SJSA1 (cell line): ENCODE measurements at places on chromosomes 7 and 10. TPM values are rescaled to one million over a fixed set of nuclear protein-coding genes. Genes with fewer than 3 reads are reported as not detected.

GRCh38 chr7:38198366-38198765, 20.3 kb downstream of the STARD3NL start:
- DNase-seq = no peak

- DNase-seq = no peak
Observed at GRCh38 chr10:4334015-4334414, 492.0 kb upstream of the AKR1E2 start.

GRCh38 chr7:137879357-137880158, 32.8 kb upstream of the DGKI start:
- no peak for DNase-seq

- no peak for DNase-seq
Observed at GRCh38 chr10:132187430-132188138, 836 bp downstream of the DPYSL4 start.

GRCh38 chr10:118912961-118913600, 116.4 kb upstream of the NANOS1 start:
- DNase-seq = no peak

GRCh38 chr10:127193125-127193524, 3.3 kb downstream of the INSYN2A start:
- DNase-seq = no peak

DNA sequence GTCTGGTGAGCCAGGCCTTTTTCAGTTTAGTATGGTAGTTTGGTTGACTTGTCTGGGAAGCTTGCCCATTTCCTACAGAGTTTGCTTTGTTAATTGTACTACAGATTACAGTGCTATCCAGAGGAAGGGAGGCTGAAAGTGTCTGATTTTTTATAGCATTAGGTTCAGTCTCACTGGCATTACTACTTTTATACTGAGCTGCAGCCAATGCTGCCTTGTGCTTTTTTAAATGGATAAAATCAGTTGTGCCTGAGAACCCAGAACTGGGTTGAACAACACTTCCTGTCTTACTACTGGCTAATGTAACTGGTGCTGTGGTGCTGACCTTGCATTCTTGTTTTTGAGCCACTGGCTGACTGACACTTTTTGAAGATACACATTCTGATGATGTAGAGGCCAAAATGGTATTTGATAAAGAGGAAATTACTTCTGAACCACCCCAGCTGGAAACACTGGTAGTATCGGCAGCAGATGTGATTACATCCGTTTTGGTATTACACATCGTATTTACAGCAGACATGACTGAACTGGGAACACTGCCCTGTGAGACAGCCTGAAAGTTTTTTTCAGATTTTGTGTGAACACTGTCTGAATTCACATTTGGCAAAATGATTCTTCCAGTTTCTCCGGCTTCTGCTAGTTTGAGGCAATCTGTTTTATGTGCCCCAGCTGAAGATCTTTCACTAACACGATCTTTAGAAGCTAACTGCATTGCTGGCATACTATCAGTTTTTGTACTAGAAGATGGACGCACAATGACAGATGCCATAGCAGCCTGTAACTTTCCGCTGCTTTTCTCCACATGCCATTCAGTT, 74.1 kb downstream of the NRBF2 start:
- DNase-seq = no peak

DNA sequence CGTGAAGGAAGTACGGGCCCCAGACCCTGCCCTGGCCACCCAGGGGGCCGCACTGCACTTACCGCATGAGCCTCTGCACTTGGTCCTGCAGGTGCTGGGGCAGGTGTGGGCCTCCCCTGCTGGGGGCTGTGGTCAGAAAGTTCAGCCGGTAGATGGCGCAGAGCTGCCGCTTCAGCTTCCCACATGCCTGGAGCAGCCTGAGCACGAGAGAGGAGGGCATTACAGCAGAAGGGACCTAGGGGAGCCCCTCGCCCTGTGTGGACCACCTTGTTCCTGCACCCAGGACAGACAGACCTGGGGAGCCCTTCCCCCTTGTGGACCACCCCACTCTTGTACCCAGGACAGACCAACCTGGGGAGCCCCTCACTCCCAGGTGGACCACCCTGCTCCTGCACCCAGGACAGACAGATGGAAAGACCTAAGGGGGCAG, 8.7 kb upstream of the PYROXD2 start:
- no peak for DNase-seq

- no peak for DNase-seq
Observed at GRCh38 chr10:93742633-93743349, 14.9 kb upstream of the LGI1 start.

- DNase-seq = no peak
Observed at GRCh38 chr10:58967551-58968388, 208.7 kb upstream of the PHYHIPL start.

- DNase-seq = no peak
Observed at GRCh38 chr7:11480143-11480542, 351.9 kb downstream of the THSD7A start.

DNA sequence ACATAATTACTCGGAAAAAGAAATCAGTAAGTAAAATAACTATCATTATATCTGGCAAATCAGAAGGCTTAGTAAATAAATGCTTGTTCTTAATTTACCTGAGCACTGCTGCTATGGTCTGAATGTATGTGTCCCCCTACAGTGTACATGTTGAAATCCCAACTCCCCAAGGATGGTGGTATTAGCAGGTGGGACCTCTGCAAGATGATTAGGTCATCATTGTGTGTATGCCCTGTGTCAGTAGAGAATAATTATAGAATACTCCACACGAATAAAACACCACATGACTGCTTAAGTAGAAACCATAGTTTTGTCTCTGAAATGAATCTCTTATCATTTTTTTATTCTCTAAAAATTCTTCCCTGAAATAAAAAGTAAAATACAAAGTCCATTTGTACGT, 101.6 kb downstream of the RNF133 start:
- no peak for DNase-seq

- DNase-seq = no peak
Observed at GRCh38 chr7:99221866-99222265, 14.0 kb upstream of the KPNA7 start.

DNA sequence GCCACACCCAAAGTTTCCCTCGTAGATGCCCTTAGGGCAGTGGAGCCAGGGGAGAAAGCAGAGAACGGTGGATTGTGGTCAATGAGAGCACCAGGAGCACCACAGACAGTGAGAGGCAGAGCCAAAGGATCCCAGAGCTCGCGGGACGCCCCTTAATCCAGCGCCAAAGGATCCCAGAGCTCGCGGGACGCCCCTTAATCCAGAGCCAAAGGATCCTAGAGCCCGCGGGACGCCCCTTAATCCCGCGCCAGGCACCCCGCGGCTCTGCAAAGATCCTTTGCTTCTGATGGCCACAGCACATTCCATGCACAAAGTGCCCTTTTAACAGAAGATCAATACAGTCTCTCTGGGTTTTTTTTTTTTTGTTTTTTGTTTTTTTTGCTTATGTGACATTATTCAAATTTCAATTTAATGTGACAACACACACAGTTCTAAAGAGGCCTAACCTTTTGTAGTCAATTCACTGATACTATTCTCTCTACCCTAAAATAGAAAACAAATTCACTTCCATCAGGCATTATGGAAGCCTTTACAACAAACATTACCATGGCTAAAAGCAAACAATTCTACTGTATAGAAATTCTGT, 52.9 kb upstream of the NCAPG2 start:
- no peak for DNase-seq

DNA sequence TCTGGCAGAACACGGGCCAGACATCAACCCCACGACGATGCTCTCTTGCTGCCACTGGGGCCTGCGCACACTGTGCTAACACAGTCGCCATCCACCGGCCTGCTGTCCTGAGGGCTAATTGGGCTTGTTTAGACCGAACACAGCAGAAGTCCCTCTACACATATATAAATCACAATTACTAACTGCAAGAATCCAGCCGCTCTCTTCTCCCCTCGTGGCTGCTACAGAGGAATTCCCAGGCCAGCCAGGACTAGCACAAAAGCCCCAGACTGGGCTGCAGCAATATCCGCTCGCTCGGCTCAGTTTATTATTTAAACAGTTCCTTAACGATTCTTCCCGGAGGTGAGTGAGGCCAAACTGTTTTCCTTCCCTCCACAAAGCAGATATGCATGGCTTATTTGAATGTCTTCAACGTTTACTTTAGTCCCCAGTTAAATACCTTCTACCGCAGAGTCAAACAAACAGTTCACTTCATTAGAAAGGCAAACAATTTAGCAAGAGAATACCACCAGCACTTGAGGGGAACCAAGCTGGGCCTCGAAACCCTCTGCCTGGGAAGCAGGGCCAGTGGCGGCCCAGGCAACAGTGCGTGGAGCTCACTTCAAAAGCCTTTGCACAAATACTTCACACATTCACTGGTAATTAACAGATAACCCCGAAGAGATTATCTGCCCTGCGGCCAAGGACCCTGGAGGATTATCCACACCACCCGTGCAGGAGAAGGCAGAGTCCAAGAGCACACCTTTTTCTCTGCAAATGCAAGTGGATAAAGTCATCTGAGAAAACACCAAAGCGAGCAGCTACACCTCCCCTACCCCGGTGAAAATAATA, 145.3 kb downstream of the GLI3 start:
- peak; percentile 59 for DNase-seq

DNA sequence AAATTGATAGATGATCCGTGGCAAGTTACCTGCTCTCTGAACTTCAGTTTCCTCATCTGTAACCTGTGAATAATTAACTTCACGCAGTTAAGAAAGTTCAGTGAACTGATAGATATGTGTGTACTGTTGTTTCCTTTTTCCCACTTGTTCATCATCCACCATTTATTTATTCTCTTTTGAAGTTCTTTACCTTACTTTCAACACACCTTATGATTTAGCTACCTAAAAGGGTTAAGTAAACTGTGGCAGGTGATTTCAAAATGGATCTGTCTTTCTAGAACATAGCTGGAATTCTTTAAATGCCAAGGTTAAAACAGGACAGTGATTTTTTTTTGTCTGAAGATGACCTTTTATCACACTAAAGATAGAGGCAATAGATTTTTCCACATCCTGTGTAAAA, 27.4 kb upstream of the MALRD1 start:
- DNase-seq = no peak

GRCh38 chr7:137647905-137648565, 198.7 kb downstream of the DGKI start:
- no peak for DNase-seq

DNA sequence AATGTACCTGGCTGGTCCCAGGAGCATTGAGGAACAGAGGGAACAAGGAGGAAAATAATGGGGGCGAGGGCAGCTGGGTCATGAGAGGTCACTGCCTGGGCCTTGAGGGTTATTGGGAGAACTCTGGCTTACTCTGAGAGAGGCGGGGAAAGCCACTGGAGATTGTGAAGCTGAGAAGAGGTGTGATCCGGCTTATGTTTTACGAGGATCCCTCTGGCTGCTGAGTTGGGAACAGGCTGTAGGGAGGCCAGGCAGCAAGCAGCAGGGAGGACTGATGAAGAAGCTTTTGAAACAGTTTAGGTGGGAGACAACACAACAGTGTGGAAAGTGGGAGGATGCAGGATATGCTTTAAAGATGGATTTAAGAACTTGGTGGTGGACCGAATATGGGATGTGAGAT, 87.3 kb downstream of the FANK1 start:
- DNase-seq = no peak

DNA sequence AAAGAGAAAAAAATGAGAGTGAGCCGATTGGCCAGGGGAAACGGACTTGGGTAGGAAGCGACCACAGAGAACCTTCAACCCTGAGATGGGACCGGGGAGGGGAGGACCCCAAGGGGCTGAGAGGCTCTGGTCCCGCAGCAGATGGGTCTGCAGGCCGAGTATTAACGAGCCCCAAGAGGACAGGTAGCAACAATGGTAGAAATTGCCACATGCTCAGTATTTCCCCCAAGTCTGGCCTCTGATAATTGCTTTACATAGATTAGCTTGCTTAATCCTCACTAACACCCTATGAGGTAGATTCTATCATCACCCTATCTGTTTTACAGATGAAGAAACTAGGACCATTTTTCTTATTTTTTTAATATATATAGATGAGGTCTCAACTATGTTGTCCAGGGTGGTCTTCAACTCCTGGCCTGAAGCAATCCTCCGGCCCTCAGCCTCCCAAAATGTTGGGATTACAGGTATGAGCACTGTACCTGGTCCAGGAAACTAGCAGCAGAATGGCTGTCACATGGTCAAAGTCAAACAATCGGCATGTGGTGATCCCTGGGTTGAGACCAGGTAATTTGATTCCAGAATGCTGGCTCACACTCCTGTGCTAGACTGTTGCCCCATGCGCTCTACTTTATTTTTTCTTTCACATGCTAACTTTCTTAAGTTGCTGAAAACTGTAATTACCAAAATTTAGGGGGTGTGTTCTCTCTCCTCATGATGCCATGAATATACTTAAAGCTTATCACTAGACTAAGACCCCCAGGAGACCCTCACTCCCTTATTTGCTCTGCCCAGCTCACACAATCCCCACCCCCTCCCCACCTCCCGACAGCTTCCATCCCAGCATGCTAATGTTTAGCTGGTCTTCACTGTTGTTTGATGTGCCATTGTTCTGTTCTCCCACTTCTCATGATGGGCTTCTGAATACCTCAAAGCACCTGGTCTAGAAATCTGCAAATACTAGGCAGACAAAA, 67.9 kb upstream of the AFAP1L2 start:
- DNase-seq = no peak

Gene AGBL3
- total RNA-seq = 0.03 and 0.37 TPM in 2 replicates

Gene RBP3
- not detected in 2 replicates for total RNA-seq

Gene TRPV6
- under 0.01 TPM in 1 of 2 replicates, not detected in the other for total RNA-seq

Gene AGAP9
- 1.0 and 2.0 TPM in 2 replicates for total RNA-seq

Gene RAPGEF5
- 0.03 and 0.97 TPM in 2 replicates for total RNA-seq

Gene C10orf88
- 11.9 and 12.6 TPM in 2 replicates for total RNA-seq

Gene FIS1
- 132 and 162 TPM in 2 replicates for total RNA-seq

Gene VWA2
- not detected in 2 replicates for total RNA-seq

Gene IKZF1
- not detected in 2 replicates for total RNA-seq

Gene GPC2
- 4.4 and 6.5 TPM in 2 replicates for total RNA-seq
